ENCODE measurements at places on chromosomes 2 and 18.

- no peak for DNase-seq
These were observed 356.2 kb downstream of the LPIN1 start for GRCh38 chr2:12102679-12103078.

DNA sequence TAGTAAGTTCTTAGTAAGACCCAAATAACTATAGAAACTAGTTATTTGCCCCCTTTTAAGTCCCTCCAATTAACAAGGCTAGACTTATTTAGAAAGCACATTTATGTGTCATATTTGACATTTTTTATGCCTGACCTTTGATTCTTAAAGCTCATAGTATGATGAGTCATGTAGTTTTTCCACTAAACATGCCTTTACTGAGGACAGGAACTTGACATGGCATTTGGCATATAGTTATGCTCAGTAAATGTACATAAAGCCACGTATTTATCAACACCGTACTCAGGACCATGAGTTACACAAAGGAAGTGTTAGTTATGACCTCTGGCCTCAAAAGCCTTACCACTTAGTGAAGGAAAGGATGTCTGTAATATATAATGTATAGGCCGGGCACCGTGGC lies 78.9 kb downstream of the GNAL start:
- no peak for DNase-seq

DNA sequence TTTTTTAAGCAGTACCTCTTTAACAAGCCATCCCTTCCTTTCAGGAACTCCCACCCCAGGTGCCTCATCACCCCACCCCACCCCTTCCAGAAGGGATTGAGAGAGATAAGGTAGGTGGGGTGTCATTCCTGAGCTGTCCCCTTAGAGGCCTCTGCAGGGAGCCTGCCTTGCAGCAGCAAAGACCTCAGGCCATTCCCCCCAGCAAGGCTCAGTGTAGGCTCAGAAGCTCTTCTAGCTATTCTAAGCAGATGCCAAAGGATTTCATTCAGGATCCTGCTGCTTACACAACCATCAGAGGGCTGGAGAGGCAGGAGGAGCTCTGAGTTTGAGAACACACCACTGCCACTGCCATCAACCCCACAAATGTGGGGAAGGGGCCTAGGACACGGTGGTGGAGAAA lies 5.8 kb upstream of the FIGLA start:
- DNase-seq = no peak

GRCh38 chr2:23826040-23826439 lies 100.9 kb downstream of the ATAD2B start:
- no peak for DNase-seq

- DNase-seq = no peak
These were observed 92.4 kb upstream of the COPS8 start for GRCh38 chr2:236993286-236993685.

DNA sequence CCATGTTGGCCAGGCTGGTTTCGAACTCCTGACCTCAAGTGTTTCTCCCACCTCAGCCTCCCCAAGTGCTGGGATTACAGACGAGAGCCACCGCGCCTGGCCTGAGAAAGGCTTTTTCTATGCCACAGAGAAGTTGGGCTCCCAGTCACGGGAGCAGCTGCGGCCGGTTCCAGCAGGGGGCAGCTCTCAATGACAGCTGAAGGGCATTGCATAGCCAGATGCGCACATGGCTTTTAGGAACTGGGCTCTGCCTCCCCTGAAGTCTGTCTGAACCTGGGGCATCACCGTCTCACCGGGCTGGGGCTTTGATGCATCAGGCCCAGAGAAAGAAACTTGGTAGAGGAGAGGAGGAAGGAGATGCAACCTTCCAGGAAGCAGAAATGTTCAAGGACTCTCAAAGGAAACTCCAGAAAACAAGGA lies 84.2 kb upstream of the LAPTM4A start:
- DNase-seq = peak; percentile 46

GRCh38 chr2:150426315-150426714 lies 61.2 kb downstream of the RND3 start:
- DNase-seq = no peak

DNA sequence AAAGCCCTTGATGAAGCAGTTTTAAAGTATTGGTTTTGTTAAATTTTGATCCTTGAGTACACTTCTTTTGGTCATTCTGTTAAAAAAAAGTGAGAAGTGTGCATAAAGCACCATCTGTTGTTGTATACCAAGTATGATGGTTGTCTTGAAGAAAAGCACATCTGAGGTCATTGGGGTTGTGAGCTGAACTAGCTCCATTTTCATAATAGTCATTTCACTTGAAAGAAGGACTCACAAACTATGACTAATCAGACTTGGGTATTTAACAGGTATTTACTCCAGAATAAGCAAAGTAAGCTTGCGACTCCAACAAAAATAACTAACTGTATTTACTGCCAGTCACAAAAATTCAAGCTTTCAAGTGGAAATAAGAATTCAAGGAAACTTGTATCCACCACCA lies 35.1 kb downstream of the CHN1 start:
- no peak for DNase-seq

DNA sequence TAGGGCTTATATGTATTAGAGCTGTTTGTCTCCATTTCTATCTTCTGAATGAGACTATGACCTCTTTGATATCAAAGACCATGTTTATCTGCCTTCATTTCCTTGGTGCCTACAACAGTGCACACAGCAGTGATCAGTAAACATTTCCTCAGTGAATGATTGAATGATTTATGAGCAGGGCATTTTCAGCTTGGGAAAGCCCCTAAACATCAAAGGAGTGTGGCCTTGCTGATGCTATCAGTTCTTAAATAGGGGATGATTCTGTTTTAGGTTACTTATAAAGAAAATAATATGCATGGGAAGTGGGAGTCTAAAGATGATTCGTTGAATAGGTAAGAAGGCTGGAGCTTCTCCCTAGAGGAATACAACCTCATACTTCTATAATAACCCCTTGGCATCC lies 425.3 kb downstream of the ZNF521 start:
- DNase-seq = no peak

GRCh38 chr2:209942936-209943605 lies 59.4 kb upstream of the RPE start:
- no peak for DNase-seq

DNA sequence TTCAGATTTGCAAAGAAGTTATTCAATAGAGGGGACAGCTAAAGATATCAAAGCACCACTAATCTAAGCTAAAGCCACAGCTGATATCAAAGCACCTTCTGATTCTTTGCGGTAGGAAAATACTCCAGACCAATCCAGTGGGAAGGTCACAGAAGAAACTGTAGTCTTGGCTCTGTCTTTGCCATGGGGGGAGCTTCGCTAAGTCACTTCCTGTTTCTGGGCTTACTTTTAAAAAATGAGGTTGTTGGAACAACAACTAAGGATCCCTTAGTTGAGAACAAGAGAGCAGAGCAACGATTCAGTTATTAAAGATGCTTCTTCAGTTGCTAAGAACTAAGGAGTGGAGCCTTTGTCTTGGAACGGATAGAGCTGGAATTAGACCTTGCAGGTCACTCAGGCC lies 12.2 kb downstream of the LPIN1 start:
- no peak for DNase-seq

Data from nucleus accumbens (tissue), 56 donors.